ENCODE measurements at places on chromosomes 1 and 21.

DNA sequence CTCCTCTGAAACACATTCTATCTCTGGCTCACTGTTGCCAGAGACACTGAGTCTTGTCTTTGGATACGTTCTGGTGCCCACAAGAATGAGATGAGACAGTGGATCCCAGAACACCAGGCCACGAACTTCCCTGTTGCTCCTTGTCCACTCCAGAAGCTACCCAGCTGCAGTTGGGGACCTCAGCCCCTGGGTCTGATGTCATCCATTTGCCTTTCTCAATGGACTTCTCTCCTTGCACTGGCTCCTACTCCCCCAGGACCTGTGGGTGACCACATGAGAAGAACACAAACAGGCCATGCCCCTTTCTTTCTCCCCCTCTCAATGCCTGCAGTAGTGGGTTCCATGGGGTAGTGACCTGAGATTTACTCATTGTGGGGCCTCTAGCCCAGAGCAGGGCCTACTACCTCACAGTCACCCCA is 5.9 kb downstream of the NBPF1 start:
- DNase-seq = no peak

GRCh38 chr1:168734271-168734670 is 5.3 kb upstream of the DPT start:
- no peak for DNase-seq

- DNase-seq = peak; percentile 91
These were observed at the start of gene PTGFRN for GRCh38 chr1:116909512-116910378. TSS of gene PTGFRN (plus strand) at chr1:116909916. CDS start at chr1:116910204, 288 bp downstream.

GRCh38 chr1:99782397-99782796 is 16.0 kb upstream of the FRRS1 start:
- DNase-seq = no peak

DNA sequence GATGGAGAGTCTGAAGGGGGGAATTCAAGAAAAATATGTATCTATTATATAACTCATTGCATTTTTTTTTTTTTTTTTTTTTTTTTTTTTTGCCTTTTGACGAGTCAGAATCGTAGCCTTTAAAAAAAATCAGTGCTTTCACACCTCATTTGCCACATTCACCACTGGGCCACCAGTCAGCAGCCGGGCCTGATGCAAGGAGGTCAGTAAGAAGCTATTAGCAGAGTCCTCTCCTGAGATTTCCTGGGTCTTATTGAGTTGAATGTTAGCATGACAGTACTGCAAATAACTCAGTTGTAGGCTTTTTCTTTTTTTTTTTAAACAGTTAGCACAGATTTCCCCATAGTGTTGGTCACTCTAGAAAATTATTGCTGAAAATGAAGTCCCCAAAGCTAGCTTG is 139.8 kb downstream of the SPATA17 start:
- DNase-seq = no peak

DNA sequence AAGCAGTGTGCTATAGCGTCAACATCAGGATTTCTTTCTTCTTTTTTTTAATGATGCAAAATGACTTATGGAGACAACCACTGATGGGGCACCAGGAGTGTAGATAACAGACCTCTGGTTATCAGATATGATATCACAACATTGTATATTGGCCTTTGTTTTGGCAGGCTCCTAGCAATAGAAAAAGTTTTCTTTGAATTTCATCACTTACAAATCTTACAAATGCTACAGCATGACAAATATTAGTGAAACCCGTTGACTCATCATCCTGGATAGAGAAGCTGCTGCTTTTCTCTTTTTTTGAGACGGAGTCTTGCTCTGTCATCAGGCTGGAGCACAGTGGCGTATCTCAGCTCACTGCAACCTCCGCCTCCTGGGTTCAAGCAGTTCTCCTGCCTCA is 92.9 kb downstream of the LTN1 start:
- DNase-seq = no peak

GRCh38 chr1:208100906-208101305 is 143.3 kb downstream of the PLXNA2 start:
- DNase-seq = no peak

DNA sequence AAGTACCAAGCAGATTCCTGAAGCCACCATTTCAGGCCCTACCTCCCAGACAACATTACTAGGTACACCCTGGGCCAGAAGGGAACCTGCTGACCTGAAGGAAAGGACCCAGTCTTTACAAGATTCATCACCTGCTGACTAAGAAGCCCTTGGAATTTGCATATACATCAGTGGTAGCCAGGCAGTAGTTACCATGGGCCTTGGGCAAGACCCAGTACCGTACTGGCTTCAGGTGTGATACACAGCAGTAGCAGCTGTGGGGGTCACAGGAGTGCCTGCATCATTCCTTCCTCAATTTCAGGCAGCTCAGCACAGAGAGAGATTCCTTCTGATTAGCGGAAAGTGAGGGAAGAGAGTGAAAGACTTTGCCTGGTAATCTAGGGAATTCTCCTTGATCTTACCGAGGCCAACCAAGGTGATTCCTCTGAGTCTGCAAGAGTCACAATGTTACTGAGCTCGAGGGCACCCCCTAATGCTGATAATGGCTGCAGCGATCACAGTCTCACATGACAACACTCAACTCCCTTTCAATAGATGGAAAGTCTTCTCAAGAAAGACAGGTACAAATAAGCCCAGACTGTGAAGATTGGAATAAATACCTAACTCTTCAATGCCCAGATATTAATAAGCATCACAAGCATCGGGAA is 22.0 kb upstream of the UHMK1 start:
- DNase-seq = no peak

Data from stomach (tissue), 19 donors.